Stimulated activated CD8-positive, alpha-beta memory T cell treated with anti-CD3 and anti-CD28 coated beads, Interleukin-7, amount 100 ng/mL, for 48 hours (primary cell): ENCODE measurements at places on chromosomes 16 and 17.

DNA sequence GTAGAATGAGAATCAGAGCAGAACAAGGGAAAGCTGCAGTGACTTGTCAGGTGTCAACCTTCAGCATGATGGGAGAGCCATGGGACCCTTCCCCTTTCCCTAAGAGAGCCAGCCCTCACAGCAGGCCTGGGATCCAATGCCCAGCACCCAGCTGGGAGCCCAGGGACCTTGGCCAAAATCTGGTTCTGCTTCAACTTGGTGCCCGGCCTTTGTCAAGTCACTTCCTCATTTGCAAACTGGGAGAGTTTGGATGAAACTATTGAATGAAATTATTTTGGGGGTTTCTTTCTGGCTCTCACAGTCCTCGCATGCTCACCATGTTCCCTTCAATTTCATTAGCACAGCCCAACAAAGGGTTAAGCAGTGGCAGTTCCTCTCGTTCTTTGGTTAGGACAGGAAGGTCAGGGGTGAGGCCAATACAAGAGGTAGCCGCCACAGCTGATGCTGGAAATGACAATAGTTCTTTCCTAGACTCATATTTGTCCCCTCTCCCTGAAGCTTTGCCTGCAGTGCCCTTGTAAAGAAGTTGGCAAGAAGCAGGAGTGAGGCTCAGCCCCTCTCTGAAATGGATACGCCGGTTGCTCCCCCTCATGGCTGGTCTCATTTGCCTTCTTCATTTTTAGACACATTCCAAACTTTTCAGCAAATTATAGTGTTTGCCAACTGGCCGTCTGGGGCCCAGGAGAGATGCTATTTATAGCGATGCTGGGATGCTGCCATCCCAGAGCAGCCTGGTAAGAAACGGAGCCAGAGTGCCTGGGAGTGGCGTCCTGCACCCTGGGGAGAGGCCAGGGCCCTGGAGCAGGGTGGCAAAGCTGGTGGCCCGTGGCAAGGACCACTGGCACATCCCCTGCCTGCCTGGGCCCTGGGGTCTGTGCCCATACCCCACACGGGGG is 34.5 kb upstream of the MEOX1 start:
- no peak for DNase-seq

DNA sequence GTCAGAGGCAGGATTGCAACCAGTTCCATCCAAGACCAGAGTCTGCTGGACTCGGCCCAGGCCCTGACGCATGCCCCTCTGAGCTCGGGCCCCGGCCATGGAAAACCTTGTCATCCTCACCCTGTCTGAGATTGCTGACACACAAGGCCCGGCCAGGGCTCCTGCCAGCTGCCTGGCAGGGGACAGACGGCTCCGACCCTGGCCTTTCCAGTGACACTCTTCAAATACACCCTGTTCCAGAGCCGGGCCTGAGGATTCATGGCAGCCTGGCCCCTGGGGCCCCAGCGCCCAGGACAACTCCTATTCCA is 3.2 kb upstream of the PABPN1L start:
- DNase-seq = no peak

- DNase-seq = no peak
These were observed 479.9 kb upstream of the RBFOX1 start for GRCh38 chr16:6852643-6853225.

DNA sequence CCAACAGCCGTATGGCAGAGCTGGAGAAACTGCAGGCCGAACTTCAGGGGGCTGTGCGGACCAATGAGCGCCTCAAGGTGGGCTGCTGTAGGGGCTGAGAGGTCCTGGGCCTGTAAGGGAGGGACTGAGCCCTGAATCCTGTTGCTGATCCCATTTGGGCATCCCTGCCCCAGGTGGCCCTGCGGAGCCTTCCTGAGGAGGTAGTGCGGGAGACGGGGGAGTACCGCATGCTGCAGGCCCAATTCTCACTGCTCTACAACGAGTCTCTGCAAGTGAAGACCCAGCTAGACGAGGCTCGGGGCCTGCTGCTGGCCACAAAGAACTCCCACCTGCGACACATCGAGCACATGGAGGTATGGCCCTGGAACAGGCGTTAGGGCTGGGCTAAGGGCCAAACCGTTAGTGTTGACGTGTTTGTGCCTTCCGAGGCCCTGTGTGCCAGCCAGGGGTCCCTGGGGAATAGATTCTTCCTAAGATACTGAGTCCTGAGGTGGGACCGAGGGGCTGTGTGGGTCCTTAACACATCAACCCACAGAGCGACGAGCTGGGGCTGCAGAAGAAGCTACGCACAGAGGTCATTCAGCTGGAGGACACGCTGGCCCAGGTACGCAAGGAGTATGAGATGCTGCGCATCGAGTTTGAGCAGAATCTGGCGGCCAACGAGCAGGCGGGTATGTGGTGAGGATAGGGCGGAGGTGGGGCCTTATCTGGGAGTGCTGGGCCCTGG is 4.2 kb downstream of the RNF40 start:
- no peak for DNase-seq

- DNase-seq = no peak
These were observed 277.1 kb downstream of the CEP112 start for GRCh38 chr17:65914784-65915342.

DNA sequence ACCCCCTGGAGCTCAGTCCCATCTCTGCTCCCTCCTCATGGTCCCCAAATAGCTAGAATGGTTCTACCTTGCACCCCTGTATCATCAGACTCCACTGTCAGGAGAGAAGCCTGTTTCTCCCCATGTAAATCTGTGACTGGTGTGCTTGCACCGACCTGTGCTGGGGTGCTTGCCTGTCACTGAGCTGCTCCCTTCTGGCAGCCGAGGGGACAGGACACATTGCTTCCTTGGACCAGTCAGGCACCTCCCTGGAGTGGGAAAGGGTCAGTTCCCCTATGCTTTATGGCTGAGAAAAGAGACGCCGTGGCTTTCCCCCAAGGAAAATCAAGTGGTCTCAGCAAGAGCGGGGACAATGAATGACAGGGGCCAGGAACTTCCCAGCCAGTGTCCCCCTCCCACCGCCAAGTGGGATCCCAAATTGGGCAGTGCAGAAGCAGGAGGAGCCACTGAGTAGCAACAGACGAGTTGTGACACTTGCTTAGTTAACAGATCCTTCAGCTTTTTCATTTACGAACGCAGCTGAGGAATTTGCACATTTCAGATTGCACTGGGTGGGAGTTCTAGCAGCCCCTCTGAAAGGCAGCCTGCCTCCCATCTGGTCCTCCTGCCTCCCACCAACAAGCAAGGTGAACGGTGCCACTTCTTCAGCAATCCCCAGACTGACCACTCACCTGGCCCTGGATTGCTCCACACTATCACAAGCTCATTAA is 156.4 kb downstream of the KATNIP start:
- no peak for DNase-seq

DNA sequence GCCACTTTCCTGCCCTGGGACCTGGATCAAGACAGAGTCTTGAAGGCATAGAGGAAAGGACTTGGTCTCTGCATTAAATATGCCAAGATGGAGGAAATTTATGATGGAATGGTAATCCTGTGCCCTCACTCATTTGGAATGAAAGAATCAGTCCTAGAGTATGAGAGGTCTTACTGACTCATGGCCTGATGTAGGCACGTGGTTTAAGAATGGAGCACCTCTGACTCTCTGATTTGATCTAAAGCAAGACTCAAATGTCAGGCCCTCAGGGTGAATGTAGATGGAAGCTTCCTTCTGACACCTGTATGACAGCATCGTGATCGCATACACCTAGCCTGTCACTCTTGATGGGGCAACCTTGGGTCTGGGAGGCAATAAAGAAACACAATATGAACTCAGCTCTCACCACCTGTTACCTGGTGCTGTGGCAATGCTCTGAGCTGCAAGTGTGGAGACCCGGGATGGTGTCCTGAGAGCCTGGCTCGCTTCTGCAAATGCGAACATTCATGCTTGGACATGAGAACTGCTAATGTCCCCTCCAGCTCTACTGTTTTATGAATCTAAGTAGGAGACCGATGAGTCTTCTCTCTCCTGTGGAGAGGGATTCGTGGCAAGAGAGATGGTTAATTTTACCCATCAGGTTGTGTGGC is 229.9 kb downstream of the ABCC12 start:
- no peak for DNase-seq

DNA sequence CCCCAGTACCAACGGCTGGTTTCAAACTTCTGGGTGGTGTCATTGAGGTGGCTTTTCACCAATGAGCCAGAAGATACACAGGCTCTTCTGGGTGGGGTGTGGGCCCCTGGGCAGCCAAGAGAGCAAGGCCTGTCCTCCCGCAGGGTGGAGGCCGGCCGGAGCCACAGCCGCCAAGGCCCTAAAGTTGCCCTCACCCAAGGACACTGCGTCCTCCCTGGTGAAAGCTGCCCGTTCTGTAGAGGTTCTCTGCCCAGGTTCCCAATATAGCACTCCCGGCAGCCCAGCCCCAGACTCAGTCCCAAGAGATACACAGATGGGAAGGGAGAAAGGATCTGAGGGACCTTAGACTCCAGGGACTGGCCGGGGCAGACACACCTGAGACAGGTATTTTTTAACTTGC is 10.7 kb upstream of the CACNG1 start:
- no peak for DNase-seq

- DNase-seq = no peak
These were observed 101.5 kb downstream of the MGAT5B start for GRCh38 chr17:76969598-76970172.

DNA sequence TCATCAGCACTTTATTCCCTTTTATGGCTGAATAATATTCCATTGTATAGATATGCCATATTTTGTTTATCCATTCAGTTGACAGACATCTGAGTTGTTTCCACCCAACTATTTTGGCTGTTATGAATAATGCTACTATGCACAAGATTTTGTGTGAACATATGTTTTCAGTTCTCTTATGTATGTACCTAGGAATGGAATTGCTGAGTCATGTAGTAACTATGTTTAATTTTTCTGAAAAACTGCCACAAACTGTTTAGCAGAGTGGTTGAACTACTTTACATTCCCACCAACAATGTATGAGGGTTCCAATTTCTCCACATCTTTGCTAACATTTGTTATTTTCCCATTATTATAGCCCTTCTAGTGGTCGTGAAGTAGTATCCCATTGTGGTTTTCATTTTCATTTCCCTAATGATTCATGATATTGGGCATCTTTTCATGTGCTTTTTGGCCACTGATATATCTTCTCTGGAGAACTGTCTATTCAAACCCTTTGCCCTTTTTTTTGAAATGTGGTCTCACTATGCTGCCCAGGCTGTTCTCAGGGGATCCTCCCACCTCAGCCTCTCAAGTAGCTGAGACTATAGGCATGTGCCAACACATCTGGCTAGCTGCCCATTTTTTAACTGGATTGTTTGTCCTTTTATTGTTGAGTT is 26.3 kb downstream of the SMURF2 start:
- DNase-seq = no peak

DNA sequence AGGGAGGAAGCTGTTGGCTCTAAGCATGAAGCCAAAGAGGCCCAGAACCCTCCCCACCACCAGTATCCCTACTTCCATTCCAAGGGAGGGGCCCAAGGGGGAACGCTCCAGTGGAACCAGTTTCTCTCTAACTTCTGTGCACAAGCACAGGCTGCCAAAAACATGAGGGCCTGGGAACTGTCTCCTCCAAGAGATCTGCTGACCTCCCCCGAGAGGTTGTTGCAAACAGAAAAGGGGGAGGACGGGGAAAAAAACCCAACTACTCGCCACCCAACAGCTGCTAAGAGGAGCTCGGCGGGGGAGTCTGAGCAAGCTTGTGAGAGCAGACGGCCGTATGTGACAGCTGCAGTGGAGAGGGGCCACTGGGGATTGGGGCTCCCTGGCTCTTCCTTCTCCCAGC is 15.7 kb upstream of the SLC35B1 start:
- DNase-seq = no peak

DNA sequence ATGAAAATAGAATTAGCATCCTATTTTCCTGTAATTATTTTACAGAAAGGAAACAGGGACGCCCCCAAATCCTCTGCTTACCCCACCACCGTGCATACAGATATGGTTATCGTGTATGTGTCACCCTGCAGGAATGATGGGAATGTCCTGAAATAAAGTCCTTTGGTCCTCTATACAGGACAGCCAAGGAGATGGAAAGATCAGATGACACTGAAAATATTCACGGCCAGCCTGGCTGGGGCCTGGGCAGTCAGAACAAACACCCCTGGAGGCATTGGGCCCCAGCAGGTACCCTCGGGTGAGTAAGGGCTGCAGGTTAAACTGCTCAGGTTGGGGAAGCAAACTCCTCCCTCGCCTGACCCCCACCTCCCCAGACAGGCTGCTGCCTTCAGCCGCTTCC is 368.0 kb downstream of the FOXL1 start:
- DNase-seq = no peak

- DNase-seq = no peak
These were observed 23.8 kb upstream of the ARHGAP44 start for GRCh38 chr17:12765548-12765947.

GRCh38 chr16:27841061-27841801 is 222.3 kb downstream of the GSG1L start:
- no peak for DNase-seq

GRCh38 chr16:70740914-70741782 is 55.3 kb upstream of the MTSS2 start:
- no peak for DNase-seq

DNA sequence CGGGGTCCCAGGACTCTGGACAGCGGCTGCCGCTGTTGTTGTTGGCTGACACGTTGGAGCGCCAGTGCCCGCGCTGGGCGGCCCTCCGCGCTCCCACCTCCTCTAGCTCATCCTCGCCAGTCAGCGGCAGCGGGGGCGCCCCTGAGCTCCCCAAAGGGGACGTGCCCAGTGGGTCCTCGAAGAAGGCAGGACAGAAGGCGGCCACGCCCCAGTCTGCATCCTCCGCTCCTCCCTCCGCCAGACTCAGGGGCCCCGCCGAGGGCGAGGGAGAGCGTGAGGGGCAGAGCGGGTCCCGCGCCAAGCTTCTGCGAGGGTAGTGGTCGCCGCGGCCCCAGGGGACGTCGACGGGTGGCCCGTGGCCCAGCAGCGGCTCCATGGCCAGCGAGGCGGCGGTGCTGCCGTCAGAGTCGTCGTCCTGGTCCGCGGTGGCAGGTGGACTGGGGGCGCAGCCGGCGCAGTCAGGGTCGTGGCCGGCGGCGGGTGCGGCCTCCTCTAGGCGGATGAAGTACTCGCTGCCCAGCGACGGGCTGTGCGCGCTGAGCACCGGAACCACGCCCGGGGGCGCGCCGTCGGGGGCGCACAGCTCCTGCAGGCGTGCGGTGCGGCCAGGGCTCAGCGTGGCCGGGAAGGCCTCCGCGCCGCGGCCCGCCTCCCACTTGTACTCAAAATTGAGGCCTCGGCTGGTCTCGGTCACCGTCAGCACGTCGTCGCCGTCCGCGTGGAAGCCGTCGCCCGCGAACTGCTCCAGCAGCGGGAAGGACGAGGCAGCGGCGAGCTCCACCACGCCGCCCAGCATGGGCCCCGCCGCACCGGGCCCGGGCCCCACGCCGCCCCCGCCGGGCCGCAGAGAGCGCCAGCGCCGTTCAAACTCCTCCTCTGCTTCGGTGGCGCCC is 43.2 kb upstream of the PVALEF start:
- DNase-seq = no peak
